ENCODE measurements at places on chromosomes 2 and 18.

DNA sequence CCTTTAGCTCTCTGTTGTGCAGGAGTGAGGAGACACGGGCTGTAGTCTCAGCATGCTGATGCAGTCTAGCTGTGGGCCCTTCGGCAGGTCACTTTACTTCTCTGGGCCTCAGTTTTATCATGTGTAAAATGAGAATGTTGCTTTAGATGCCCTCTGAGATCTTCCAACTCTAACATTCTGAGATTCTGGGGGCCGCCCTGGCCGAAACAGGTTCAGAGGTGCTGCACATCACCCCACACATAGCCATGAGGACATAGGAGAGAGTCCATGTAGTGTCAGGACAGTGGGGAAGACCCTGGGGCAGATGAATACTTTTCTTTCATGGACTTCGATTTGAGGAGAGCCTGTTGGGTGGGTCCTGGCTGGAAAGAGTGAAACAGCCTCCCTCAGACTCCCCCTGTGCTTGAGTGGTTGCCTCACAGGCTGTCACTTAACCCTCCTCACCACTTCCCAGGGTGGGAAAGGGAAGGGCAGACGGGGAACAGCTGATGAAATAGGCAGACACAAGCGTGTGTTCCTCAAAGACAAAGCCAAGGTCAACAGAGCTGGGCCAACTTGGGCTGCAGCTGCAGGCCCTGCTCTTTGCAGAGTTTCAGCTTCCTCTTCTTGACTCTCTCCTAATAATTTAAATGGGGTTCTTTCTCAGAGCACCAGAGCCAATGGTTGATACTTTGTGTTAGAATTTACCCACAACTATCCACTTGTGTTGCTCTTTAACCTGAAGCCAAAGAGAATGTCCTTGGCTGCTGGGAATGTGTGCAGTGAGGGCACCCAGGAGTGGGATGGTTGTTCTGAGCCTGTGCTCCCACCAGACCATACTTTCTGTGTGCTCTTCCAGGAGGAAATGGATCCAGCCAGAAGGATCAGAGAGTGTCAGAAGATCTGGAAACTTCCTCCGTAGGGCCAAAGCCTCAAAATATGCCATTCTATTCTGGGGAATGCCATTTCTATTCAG is 14.7 kb upstream of the MRPL33 start:
- no peak for DNase-seq

GRCh38 chr18:50115095-50115494 is 79.9 kb downstream of the MYO5B start:
- DNase-seq, result no peak

- DNase-seq, result no peak
Measured at GRCh38 chr2:236720974-236721540, 151.4 kb downstream of the ACKR3 start.

DNA sequence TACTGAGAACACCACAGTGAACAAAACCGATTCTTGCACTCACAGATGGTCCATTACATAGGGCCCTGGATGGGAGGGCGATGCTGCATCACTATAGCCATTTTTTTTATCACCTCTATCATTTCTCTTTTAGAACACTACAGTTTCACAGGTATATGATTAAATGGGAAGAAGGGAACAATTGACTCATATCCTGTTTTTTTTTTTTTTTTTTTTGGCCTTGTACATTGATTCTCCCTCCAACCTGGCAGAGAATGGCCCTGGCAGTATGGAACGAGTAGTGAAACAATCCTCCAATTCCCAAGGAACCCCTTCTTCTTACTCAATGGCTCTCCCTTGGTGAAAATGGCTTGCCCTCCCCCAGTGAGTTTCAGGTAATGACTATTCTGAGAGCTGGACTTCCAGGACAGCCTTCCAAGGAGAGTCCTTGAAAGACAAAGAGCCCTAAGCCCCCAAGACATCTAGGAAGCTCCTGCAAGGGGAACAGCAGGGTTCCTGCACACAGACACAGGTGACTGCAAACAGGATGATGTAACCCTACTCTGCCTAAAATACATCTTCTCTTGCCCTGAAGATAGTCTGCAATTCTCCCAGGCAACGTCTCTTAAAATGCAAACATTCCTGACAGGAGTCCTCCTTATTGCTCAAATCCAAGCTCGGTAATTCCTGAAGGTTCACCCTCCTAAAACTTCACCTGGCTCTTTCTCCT is 405.4 kb downstream of the SETBP1 start:
- DNase-seq, result no peak

DNA sequence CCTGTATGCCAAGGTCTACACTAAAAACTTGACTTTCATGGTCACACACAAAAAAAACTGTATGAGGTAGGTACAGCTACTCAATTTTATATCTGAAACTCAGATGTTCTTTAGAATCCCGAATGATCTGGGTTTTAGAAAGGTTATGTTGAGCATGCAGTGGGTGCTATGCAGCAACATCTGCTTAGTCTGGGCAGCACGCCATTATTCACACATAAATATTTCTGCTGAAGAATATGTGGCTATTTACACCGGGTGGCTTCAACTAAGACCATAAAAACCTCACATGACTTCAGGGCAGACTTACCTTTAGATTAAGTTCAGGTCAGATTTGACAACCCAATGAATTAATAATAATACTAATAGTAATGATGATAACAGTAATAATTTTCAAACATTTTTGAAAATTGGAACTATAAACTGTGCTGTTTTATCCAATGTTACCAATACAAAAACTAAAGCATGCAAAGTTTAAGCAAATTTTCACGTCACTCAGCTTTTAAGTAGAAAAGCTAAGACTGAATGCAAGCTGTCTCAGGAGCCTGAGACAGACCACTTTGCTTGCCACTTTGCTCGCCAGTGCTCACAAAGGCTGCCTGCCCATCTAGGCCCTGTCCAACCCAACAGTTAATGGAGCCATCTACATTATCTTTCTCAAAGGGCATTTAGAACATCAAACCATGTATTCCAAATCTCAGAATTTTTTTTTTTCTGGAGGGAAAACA is 292.0 kb downstream of the CNTNAP5 start:
- no peak for DNase-seq

DNA sequence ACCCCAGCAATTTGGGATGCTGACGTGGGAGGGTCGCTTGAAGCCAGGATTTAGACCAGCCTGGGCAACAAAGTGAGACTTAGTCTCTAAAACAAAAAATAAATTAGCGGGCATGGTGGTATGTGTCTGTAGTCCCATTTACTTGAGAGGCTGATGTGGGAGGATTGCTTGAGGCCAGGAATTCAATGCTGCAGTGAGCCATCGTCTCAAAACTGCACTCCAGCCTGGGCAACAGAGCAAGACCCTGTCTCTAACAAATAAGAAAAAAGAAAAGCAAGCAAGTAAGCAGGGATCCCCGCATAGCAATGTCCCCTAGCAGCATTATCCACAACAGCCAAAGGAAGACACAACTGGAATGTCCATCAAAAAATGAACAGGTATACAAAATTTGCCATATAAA is 3.4 kb downstream of the TXNL1 start:
- DNase-seq, result no peak

DNA sequence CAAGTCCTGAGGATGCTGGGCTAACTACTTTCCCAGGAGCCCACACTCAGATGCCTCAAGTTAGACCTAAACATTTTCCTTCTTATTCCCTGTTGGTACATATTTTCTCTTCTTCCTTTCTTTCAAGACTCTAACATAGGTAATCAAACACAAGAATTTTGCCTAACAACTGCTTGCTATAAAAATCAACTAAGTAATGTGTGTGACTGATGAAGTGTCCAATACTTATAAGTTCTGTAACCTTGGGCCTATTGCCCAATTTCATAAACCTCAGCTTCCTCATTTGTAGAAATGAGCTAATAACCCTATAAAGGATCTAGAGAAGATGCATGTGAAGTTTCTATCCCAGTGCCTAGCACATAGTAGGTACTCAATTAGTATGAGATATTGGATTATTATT is 31.6 kb upstream of the PIK3C3 start:
- no peak for DNase-seq

DNA sequence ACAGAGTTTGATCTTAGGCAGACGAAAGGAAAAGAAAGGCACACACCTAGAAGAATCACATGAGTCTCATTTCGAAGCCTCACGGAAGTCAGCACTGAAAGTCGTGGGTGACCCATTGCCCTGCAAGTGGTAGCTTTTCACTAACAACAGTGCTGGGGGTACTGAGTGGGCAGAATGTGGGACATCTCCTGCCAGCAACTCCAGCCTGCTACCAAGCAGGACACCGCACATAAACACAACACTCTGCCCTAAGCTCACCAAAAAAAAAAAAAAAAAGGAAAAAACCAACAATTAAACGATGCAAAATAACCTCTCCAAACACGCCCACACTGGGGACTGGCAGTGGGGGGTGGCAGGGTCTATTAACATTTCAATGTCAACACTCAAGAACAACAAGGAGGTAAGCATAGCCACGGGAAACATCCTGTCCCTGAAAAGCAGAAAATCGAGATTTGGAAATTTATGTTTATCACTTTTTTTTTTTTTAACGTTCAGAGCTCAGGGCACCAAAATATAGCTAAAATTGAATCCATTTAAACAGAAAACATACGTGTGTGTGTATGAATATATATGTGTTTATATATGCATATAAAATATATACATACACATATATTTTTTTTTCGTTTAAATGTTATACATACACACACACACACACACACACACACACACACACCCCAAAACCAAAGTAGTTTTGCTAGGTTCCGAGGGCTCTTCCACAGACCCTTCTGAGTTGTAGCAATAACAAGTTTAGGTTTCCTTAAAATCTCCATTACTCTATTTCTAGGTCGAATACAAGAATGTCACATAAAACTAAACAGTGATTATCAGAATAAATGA is 2.2 kb downstream of the INO80D start:
- no peak for DNase-seq

GRCh38 chr2:23418461-23418911 is 33.5 kb downstream of the KLHL29 start:
- DNase-seq, result no peak

DNA sequence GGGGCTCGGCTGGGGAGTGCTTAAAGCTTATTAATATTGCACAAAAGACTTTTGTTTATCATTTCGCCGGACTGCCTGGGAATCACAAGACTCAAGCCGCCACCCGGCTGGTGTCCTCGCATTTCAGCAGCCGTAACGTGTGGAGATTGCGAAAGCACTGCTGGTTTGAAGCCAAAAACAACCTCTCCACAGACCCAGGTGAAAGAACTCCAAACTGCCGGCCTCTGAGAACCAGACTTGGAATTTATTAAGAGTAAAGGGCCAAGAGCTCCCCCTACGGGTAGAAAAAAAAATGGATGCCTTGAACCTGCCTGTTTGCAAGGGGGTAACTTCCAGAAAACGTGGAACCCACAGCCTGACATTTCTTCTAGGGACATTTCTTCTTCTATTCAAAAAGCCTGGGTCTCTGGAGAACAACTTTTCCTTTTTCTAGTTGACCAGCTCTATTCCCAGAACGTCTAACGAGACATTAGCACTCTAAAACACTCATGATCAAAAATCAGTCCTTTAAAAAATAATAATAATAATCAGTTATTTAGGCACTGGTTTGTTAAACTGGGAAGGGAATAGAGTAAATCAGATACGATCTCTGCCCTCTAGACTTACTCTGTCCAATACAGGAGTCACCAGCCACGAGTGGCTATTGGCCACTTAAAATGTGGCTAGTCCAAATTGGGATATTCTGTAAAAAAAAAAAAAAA is 216.3 kb downstream of the C1D start:
- no peak for DNase-seq

- no peak for DNase-seq
Measured at GRCh38 chr2:10549621-10550020, 101.5 kb upstream of the ODC1 start.

GRCh38 chr2:181411105-181411849 is 45.9 kb upstream of the ITGA4 start:
- DNase-seq, result no peak

DNA sequence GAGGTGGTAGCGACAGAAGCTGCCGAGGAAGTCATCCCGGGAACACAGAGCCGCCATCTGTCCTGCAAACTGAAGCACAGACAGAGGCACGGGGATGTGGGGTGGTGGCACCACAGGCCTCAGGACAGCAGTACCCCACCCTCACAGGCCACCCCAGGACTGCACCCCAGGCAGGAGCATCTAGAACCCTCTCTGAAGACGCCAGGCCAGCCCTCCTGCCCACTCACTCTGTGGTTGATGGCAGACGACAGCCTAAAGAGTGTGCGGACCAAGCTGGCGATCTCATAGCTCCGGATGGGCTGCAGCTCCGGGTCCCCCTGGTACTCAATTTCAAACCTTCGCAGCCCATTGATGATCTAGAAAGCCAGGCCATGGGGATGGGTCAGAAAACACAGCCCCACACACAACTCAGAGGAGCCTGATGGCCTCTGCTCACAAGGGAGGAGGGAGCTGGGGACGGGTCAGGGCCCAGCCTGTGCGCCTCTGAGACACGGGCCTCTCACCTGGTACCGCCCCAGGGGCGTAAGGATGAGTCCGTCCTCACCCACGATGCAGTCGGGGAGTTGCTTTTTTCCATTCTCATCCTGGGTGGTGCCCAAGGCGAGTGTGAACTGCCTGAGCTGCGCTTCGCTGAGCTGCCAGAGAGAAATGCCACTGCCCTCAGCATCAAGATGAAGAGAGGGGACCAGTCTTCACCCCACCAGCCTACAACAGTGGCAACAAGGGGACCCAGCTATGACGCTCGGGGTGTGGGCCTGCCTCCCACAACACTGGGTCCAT is 8.1 kb upstream of the CCDC74B start:
- no peak for DNase-seq

DNA sequence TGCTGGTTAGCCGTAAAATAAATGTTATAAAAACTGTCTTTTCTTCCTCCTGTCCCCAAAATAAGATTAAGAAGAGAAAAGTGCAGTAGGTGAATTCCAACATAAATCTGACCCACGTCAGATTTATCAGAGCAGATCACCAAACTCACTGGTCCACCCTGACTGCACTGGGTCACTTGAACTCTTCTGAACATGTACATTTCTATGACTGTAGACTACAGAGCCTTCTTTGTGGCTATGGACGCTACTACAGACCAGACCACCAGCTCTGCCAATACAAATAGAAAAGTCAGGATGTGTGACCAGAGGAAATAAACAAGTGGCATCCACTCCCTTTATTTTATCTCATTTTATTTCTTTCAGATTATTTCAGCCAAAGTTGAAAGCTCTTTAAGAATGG is 11.6 kb downstream of the DSG2 start:
- DNase-seq, result no peak

GRCh38 chr2:128549646-128550260 is 231.1 kb upstream of the HS6ST1 start:
- DNase-seq, result no peak

GRCh38 chr2:160096409-160096808 is 34.0 kb upstream of the PLA2R1 start:
- DNase-seq, result no peak

DNA sequence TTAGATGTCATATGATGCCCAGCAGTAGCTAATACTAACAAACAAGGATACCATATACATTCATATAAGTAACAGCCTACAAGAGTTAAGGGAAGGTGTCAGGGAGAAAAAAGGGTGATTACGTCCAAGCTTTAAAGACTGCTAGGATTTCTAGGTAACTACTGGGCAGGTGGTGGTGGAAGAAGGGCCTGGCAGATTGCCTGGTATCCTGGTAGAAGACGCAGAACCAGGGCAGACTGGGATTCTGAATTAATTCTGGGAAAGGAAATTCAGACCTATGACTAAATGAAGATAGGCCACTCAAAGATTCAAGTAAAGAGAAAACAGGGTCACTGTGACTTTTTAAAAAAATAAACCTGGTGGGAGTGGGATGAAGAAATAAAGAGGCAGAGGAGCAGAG is 31.9 kb downstream of the NDUFA10 start:
- no peak for DNase-seq
